Stimulated activated CD4-positive, alpha-beta T cell treated with anti-CD3 and anti-CD28 coated beads, Interleukin-4, amount 100 ng/mL, for 48 hours (primary cell): ENCODE measurements at places on chromosomes 11 and 22.
A peak's percentile ranks its signal among the peaks of the same experiment; 100 is the strongest.

- DNase-seq: no peak
Measured at GRCh38 chr22:26047516-26047915, 121.7 kb upstream of the SEZ6L start.

DNA sequence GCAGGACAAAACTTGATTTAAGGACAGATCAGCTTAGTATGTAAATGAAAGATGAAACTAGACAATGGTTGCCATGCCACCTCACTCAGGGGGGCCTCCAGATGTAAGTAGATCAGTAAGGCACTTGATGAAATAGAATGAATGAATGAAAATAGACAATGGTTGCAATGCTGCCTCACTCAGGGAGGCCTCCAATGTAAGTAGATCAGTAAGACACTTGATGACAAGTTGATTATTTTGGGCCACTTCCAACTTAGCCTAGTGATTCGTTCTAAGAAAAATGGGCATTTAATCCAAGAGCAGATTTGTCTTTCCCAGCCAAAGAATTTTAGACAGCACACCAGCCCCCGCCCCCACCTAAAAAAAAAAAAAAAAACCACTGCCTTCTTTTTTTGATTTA lies 19.2 kb upstream of the SLC5A12 start:
- DNase-seq: no peak

DNA sequence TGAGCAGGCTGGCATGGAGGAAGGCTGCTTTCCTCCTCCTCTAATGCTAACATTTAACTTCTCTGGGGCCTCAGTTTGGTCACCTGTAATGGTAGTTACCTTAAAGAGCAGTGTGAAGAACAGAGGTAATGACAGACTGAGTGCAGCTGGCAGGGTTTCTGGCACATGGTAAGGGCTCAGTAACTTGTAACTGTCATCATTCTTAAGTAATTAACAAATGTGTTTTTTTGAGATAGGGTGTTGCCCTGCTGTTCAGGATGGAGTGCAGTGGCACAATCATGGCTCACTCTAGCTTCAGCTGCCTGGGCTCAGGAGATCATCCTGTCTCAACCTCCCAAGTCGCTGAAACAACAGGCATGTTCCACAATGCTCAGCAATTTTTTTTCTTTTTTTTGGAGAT lies 242.0 kb upstream of the SYN3 start:
- no peak for DNase-seq

DNA sequence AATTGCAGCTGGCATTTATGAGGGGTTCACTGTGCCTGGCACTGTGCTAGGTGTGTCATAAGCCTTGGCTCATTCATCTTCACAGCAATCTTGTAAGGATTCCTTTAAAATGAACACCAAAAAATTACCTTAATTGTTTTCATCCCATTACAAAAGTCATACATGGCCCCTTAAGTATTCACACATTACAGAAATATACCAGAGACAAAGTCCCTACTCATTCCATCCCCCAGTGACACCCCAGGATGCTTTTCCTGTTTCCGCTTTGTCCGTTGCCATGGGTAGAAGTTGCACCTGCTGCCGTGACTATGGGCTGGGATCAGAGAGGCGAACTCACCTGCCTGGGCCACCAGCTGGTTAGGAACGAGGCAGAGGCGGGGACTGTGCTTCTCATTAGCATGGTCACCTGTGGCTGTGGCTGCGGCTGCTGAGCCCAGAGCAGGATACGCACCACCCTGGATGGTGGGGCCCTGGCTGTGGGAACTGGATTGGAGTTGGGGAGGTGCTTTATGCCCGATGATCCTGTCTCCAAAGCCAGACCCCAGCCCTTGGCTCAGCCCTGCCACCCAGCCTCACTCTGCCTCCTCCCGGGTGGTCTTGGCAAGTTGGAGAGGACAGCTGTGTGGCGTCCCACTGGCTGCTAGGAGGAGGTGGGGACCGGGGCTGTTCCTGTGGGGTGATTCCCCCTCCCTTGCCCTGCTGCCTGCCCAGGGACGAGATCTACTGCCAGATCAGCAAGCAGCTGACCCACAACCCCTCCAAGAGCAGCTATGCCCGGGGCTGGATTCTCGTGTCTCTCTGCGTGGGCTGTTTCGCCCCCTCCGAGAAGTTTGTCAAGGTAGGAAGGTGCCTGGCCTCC lies 60.8 kb downstream of the MYO7A start:
- DNase-seq: no peak

DNA sequence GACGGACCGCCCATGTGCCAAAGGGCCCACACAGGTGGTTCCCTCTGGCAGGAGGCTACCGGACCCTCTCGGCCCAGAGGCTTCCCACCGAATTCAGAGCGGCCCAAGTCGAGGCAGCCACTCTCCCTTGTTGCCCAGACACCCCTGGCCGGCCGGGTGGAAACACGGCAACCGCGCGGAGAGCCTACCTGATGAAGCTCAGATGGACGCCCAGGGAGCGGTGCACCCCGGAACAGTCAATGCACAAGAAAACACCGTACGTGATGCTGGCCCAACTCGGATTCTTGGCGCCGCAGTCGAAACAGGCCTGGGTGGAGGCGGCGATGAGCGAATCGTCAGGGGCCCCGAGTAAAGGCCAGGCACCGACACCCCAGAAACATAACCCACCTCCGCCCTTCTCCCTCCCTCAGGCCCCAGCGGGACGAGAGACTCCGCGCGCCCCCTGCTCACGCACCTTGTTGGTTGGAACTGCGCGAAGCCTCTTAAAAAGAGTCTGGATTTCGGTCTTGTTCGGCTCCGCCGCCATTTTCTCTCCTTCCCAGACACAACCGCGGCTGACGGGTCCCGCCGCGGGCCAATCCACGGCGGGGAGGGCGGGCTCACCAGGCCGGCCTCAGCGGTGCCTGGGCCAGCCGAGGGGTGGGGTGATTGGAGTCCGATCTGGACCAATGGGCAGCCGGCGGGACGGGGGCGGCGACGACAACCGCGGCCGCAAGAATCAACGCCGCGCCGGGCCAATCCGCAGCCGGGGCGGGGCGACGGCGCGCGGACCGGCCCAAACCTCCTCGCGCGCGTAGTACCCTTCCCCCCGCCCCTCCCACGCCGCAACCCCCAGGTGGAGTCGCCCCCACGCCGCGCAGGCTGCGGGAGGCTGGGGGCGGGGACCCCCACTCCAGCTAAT lies at the start of gene ARFGAP2:
Gene ARFGAP2, minus strand, starts transcription at position 552 of the 901 bp plus-strand sequence. Its CDS starts 26 bp downstream, at position 526.
- DNase-seq: peak; percentile 97

GRCh38 chr22:30422481-30423300 lies 2.9 kb upstream of the MTFP1 start:
- DNase-seq: no peak

DNA sequence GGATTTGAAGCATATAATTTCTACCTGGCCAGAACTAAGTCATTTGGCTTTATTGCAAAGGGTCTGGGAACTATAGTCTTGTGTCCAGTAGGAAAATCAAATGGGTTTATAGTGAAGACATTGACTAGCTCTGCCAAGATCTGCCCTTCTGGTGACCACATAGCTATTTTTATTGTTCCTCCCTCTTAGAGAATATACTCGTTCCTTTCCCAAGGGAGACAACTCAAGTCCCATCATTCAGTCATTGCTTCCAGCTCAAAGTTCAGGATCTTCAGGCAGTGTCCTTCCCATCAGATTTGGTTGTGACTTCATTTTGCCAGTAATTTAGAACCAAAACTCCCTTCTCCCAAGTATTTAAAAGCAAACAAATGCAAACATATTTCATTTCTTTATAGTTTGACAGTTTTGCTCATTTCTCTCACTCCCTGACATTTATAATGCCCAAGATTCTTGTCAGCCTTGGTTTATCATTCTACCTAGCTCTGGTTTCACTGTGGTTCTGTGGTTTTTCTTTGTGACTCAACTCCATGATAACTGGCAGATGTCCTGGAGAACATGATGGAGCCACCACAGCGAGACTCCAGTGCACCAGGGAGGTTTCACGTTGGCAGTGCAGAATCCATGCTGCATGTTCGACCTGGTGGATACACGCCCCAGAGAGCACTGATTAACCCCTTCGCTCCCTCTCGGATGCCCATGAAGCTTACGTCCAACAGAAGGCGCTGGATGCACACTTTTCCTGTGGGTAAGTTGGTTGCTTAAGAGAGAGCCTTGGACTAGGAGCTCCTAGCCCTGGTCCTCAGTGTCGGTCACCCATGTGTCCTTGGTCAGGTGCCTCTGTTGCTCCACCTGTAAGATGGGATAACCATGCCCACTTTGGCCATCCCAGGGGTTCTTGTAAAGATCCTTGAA lies 64.9 kb downstream of the DEPDC5 start:
- DNase-seq: peak; percentile 45

DNA sequence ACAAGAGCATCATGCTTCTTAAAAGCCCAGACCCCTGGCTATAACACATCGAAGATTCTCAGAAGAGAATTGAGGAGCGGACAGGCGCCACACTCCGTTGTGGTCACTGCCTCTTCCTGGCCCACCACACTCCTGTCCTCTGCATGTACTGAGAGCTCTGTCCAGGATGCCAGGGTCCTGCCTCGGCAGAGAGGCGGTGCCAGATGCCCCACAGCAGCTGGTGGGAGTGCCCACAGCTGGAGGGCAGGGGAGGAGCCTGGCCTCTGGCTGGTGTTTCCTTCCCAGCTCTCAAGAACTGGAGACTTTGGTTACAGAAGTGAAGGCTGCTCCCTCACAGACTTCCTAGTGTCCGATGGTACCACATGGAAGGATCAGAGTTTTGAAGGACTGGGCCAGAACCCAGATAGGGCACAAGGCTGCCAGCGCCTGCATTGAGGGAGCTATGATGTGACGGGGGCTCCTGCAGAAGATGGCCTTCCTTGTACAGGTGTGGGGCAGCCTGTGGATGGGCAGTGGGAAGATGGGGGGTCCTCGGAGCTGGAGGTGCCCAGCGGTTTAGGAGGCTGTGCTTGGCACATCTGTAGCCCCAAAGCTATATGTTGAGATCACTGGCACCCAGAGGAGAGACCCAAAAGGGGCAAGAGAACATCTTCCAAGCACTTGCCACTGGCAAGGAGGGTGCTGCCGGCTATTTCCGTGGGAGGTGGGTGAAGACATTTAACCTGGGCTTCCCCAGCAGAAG lies 19.4 kb downstream of the RSPH14 start:
- DNase-seq: no peak

GRCh38 chr11:707817-708420 lies 1.9 kb downstream of the EPS8L2 start:
- no peak for DNase-seq

DNA sequence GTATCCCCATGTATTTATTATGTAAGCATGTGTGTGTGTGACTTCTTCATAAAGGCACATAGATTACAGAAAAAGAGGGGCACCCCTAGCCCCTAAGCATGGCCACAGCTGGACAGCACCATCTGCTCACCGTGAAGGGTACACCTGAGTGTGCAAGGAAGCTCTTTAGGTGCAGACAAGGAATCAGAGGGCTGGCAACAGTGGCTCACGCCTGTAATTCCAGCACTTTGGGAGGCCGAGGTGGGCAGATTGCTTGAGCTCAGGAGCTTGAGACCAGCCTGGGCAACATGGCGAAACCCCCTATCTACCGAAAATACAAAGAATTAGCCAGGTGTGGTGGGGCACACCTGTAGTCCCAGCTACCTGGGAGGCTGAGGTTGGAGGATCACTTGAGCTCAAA lies 56.3 kb downstream of the DGCR2 start:
- DNase-seq: no peak

- no peak for DNase-seq
Measured at GRCh38 chr11:97451441-97451840, 1061.6 kb downstream of the JRKL start.

- no peak for DNase-seq
Measured at GRCh38 chr11:116510886-116511650, 261.7 kb downstream of the BUD13 start.

- no peak for DNase-seq
Measured at GRCh38 chr22:49207008-49208003, 620.4 kb downstream of the BRD1 start.

GRCh38 chr11:102220728-102221467 lies 96.4 kb upstream of the BIRC3 start:
- DNase-seq: no peak

- no peak for DNase-seq
Measured at GRCh38 chr11:12723421-12724300, 49.4 kb downstream of the TEAD1 start.

DNA sequence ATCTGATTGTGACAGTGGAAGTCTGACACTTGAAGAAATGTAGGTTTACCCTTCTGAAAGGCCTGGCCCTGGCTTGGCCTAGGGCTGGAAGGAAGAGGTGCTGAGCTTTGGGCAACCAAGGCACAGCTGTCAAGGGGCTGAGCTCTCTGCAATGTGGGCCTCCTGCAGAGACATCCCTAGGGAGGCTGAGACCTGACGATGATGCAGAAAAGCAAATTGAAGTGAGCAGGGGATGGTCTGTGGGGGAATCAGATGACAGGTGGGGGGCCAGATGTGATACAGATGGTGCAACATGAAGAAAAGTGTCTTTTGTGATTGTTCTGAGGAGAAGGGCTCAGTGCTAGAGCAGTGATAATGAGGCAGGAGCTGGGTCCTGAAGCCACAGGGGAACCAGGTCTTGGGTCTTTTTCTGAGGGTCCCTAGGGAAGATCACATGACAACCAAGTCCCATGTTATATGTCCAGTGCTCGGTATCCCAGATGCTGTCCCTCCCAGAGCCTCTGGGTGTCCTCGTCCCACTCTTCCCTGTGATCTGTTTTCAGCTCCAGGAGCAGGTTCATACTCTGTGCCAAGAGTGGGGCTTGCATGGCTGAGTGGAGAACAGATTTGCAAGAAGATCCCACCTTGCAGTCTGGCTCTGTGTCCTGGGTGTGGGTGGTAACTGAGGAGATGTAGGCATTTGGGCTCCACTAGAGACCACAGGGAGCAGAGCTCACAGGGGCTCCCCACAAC lies 79.9 kb upstream of the VPREB1 start:
- no peak for DNase-seq

GRCh38 chr11:33722590-33723234 lies 13.5 kb downstream of the CD59 start:
- peak; percentile 66 for DNase-seq

DNA sequence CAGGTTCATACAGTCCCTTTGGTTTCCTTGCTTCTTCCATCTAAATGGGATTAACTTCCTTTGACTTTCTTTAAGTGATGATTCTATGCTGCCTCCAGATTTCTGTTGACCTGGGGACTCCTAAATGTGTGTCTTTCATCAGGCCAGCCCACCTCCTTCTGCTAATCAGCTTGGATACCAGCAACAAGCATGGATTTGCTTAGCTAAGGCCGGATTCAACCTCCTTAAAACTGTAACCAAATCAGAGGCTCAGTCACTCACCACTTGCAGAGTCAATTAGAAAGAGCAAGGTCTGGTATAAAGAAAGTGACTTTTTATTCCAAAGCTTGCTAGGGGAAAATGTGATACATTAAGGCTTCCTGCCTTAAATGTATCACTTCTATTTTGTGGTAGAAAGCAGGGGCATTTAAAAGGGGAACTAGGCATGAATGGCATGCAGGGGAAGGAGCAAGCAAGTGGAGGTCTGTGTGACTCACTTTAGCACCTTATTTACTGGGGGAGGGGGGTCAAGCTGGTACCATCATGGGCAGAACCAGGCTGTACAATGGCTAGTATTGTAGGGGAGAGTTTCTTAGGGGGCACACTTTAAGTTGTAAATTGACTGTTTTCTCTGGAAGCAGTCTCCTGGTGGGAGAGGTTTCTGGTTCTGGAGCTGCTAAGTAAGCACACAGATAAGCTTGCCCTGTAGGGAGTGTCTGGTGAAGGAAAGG lies 239.0 kb upstream of the PDGFD start:
- DNase-seq: no peak

- DNase-seq: no peak
Measured at GRCh38 chr22:21942407-21943343, 10.0 kb downstream of the PPM1F start.
